ENCODE measurements at places on chromosomes 13 and 19.

DNA sequence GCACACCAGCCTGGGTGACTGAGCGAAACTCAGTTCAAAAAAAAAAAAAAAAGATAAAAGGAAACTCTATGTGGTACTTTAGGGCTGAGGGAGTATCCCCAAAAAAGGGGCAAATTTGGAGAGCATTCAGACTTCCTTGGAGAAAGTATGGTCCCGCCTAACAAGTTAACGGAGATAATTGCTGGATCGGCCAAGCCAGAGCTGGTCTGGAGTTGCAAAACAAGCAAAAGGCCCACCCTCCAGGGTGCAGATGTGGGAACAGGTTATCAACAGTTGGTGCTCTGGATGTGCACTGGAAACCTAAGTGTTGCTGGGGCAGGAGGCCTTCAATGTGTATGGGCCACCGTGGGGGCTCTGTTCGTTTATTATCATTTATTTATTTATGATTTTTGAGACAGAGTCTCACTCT is 2.8 kb downstream of the IQCN start:
- no peak for DNase-seq

DNA sequence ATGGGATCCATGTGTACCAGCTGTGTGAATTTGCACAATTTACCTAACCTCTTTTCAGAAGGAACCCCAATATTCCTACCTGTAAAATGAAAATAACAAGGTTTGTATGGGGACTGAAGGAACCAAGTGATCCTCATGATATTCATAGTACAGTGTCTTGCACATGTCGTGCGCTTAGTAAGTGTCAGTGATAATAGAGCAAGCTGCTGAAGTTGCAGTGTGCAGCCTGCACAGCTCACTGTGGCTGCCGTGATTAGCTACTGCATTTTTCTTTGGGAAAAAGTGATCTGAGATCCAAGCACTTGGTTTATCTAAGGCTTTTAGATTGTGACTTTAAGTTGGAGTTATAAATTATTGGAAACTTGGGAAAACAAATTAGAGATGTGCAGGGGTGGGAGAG is 135.9 kb upstream of the FRY start:
- DNase-seq, result no peak

GRCh38 chr19:45955905-45956608 is 17.6 kb downstream of the NOVA2 start:
- no peak for DNase-seq

GRCh38 chr19:33883859-33884519 is 87.3 kb downstream of the KCTD15 start:
- no peak for DNase-seq

DNA sequence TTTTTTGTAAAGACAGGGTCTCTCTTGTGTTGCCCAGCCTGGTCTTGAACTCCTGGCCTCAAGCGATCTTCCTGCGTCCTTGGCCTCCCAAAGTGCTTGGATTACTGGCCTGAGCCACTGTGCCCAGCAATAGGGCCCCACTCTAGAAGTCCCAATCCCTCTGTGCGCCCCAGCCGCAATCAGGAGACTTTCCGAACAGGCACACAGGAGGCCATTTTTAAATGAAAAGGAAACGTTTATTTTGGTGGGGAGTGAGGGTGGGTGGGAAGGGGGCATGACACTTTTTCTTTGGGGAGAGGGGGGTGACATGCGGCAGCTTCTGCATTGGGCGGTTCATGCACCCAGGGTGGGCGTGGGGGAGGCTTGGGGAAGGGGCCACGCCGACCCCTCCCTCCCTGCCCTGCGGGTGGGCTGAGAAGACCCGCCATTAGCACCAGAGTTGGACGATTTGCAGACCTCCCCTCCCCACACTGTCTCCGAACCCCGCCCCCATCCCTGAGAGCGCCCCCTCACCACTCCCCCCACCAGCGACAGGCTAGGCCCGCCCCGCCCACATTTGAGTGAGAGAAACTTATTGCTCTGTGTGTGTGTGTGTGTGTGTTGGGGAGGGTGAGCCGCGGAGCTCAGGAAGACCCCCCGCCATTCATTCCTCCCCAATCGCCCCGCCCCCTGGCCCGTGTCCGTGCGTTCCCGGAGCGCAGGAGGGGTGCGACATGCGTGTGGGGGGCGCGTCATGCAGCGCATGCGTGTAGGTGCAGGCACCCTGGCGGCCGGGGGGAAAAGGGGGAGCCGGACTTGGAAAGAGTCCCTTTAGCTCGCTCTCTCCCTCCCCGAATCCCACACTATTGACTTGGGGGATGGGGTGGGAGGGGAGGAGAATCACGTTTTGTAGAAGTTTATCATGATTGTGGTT is 17.2 kb downstream of the KCNC3 start:
- DNase-seq, result no peak

DNA sequence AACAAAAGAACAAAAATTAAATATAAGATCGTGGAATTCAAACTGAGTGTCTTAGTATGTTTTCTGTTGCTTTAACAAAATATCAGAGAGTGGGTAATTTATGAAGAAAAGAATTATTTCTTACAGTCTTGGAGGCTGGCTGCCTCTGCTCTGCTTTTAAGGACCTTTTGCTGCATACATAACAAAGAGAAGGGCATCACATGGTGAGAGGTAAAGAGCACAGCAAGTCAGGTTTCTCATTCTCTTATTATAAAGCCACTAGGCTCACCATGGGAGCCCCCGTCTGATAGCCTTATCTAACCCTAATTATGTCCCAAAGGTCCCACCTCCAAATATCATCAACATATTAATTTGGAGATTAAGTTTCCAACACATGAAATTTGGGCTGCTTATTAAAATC is 231.3 kb downstream of the SLITRK6 start:
- DNase-seq, result no peak

DNA sequence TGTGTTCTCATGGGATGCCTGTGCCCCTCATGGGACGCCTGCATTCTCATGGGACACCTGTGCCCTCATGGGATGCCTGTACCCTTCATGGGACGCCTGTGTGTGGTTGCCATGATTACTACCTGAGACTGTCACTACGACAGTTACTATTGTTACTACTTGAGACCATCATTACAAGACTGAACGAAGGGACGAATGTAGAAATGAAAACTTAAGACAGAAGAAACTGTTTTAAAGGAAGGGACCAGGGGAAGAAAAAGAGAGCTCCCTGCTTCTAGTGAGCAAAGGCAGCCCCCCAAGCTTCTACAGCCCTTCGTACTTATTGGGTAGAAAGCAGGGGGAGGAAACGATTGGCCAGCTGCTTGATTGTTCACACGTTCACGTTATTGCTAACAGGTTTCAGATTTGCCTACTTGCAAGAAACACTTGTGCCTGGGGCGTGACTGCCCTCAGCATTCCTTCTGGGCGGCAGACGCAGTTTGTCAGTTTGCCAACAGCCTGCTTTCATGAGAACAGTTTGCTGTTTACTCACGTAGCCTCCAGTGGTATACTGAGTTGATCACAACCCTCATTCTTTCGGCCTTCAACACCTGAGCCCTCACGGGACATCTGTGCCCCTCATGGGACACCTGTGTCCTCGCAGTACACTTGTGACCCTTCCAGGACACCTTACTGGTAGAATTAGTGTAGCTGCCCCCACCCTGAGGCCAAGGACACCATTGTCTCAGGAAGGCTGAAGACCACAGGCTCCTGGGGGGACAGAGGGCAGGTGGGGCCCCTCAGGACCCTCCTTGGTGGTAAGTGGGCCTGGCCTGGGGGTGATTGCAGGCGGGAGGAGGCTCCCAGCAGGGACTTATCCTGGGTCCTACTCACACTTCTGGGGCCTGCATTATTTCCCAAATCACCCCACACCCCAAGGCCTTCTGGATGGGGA is 2.5 kb upstream of the S1PR4 start:
- no peak for DNase-seq

DNA sequence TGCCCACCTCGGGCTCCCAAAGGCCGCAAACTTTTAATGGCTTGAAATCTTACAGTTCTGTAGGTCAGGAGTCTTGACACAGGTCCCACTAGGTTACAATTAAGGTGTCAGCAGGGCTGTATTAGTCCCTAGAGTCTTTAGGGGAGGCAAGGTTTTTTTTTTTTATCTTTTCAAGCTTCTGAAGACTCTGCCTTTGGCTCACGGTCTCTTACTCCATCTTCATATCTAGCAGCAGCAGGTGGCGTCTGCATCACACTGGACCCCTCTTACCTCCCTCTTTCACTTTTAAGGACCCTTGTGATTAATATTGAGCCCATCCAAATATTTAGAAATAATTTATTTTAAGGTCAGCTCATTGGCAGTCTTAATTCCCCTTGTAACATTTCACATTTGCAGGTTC is 11.6 kb downstream of the MIR17HG start:
- DNase-seq, result no peak

- DNase-seq, result no peak
Observed at GRCh38 chr19:947707-948539, 22.1 kb downstream of the ARID3A start.

- DNase-seq, result no peak
Observed at GRCh38 chr19:30584090-30584489, 211.9 kb downstream of the ZNF536 start.

- DNase-seq, result no peak
Observed at GRCh38 chr19:5048727-5049553, 80.0 kb downstream of the KDM4B start.

DNA sequence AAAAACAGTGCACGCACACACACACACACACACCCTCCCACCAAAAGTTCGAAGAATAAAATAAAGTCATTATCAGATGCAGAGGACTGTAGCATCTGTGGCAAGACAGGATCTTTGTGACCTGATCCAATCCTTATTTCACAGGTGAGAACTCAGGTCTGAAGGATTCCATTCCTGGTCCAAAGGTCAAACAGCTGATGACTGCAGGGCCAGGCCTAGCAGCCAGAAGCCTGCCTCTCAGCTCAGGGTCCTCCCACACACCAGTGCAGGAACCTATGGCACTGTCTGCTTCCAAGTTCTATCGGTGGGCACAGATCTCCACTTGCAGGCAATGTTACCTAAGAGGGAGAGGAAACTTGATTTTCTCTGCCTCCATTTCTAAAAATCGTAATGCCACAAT is 57.5 kb downstream of the SERP2 start:
- DNase-seq, result no peak

- DNase-seq, result no peak
Observed at GRCh38 chr13:84446972-84447639, 564.8 kb upstream of the SLITRK1 start.

DNA sequence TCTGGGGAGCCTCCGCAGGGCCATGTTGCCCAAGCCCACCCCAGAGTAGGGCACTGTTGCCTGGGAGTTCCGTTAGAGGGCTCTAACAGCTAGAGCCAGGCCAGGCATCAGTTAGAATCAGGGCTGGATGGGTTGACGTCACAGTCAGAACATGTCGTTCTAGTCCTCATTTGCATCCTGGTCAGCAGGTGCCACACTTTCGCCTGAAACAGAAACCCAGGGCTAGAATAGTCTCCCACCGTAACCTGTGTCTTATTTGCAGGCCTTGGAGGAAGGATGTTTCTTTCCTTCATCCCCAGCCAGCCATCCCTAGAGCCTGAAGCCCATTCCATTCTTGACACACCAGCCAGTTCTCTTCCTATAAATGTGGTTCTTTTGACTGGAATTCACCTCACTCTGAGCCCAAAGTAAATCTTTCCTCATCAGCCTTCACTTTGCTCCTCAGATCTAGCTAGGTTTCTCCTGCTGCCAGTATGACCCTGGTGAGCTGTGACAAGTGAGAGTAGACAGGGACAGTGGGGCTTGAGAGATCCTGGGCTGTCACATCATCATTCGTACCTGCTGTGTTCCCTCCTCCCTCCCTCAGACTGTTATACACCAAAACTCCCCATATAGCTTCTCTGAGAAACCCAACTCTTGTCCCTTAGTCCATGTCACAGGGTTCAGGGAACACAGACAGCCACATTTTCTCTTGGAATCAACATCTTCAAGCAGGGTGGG is 12.2 kb upstream of the CCDC97 start:
- no peak for DNase-seq

DNA sequence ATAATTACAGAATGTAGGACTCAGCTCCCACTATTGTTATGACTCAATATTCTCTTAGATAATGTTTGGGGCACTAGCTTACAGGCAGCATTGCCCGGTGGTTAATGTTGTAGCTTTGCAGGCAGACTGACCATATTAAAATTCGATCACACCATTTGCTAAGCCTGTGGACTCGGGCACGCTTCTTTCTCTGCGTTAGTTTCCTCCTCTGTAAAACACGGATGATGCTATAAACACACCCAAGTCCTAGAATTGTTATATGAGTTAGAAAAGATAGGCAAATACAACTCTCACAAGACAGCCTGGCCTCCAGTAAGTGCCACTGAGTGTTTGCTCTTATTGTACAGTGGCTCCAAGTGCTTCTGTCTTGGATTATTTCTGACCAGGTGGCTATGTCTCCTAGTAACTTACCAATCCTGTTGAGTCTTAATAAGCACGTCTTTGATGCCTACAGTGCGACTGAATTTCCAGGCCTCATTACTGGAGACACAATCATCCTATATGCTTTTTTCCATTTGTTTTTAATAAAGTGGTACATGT is 50.0 kb upstream of the ALOX5AP start:
- no peak for DNase-seq

Measured in stimulated activated CD8-positive, alpha-beta memory T cell treated with anti-CD3 and anti-CD28 coated beads, Interleukin-15, amount 100 ng/mL, for 1 hour (primary cell).